ENCODE measurements at places on chromosomes 7 and 10.

GRCh38 chr7:143415742-143416397 lies 7.2 kb upstream of the EPHA1 start:
- DNase-seq, result no peak

- DNase-seq, result no peak
Observed at GRCh38 chr10:122290334-122290733, 19.2 kb downstream of the BTBD16 start.

GRCh38 chr7:116399819-116400218 lies 99.7 kb upstream of the CAV2 start:
- DNase-seq, result no peak

DNA sequence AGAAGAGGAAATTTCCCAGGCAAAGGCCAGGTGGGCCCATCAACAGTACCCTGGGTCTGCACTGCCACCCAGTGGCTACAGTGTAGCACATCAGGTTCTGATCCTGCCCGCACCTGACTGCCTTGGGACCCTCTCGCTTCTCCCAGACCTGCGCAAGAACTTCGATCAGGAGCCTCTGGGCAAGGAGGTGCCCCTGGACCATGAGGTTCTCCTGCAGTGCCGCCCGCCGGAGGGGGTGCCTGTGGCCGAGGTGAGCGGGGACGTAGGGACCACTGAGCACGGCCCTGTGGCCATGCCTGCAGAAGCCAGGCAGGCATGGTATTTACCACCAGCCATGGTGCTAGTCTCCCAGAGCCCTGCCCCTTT lies 33.9 kb upstream of the SLC29A3 start:
- peak; percentile 7 for DNase-seq

GRCh38 chr7:128347647-128348097 lies 4.0 kb upstream of the RBM28 start:
- peak; percentile 44 for DNase-seq

GRCh38 chr10:13959443-13960359 lies 371.0 kb downstream of the FRMD4A start:
- DNase-seq, result no peak

- no peak for DNase-seq
Observed at GRCh38 chr10:7320072-7320471, 90.8 kb downstream of the SFMBT2 start.

DNA sequence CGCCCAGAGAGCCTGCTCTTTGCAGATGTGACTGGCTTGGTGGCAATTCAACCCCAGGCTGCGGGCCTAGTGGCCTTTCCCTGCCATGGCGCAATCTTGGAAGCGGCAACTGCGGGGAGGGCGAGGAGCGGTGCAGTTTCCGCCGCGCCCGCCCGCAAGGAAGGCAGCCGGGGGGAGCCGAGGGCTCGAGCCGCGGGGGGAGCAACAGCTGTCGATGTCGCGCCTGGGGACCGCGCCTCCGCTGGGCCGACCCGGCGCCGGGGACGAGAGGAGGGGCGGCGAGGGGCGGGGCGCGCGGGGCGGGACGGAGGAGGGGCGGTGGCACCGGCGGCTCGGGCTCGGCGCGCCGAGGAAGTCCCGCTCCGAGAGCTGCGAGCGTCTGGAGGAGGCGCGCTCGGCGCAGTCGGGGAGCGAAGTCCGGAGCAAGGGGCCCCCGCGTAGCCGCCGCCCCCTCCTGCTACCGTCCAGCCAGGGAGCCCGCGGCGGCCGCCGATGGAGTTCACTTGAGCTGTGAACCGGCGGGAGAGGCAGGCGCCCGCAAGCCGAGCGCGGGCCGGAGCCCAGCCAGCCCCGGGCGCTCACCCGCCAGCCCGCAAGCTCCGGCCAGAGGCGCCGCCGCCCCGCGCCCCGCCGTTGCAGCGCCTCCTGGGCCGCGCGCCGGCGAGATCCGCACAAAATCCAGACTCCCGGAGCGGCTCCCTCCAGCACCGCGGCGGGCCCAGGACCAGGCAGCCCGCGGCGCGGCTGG lies 438.1 kb upstream of the GALNT17 start:
- no peak for DNase-seq

- no peak for DNase-seq
Observed at GRCh38 chr7:36217961-36218284, 64.9 kb downstream of the EEPD1 start.

- no peak for DNase-seq
Observed at GRCh38 chr10:59753267-59753666, at the start of gene MRLN. Gene MRLN (minus strand): TSS chr10:59753455.

- no peak for DNase-seq
Observed at GRCh38 chr7:57400531-57401155, 49.3 kb upstream of the ZNF716 start.

- no peak for DNase-seq
Observed at GRCh38 chr7:92343714-92344113, 97.9 kb downstream of the ANKIB1 start.

DNA sequence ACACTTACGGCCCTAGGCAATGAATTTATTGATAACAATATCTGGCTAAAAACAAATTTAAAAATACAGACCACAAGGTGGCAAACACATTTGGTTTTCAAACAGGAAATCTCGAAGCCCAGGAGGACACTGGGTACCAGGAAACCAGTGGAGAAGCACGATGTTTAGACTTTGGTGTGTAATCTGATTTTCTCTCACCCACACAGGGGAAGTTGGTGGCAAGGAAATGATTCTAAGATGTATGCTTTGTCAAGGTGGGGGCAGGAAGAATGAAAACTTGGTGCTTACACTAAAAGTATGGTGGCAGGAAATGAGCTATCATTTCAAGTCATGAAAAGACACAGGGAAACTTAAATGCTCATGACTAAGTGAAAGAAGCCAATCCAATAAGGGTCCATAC lies 113.2 kb upstream of the ANKRD1 start:
- DNase-seq, result no peak

- DNase-seq, result no peak
Observed at GRCh38 chr10:129891806-129892205, 72.3 kb downstream of the EBF3 start.

DNA sequence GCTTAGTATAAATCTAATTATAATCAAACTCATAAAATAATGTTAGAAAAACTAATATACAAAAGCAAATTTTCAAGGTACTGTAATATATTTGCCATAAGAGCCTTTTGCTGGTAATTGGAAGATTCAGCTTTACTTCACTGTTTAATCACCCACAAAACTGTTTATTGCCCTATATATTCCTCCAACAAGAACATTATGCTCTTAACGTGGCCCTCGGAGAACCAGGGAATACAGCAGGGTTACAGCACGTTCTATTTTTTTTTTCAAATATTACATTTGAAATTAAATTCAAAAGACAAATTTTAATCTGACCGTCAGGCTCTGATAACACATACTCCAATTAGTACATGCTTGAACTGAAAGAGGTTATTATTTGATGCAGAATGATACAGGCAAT lies 336.3 kb upstream of the LRRN3 start:
- DNase-seq, result no peak

DNA sequence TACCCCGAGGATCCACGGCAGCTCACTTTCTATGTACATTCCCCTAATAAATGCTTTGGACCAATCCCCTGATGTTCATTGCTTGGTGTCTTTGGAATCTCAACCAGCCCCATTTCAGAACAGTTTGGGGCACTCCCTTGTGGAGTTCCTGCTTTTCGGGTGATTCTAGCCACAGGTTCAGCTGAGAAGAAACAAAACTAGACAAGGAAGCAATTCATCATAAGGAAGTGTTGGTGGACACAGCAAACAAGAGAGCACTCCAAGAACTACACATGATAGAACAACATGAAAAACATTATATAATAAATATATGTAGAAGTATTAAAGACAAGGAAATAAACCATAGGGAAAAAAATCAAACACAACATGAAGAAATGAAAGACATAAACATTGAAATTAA lies 6.0 kb upstream of the CCDC136 start:
- no peak for DNase-seq

- DNase-seq, result no peak
Observed at GRCh38 chr10:31937371-31937770, 8.7 kb upstream of the ARHGAP12 start.

- no peak for DNase-seq
Observed at GRCh38 chr7:10211016-10211415, 762.7 kb upstream of the PHF14 start.

Data from stimulated activated CD4-positive, alpha-beta T cell treated with anti-CD3 and anti-CD28 coated beads, Interleukin-4, amount 100 ng/mL, for 48 hours (primary cell).